ENCODE measurements at places on chromosomes 5 and 9.

DNA sequence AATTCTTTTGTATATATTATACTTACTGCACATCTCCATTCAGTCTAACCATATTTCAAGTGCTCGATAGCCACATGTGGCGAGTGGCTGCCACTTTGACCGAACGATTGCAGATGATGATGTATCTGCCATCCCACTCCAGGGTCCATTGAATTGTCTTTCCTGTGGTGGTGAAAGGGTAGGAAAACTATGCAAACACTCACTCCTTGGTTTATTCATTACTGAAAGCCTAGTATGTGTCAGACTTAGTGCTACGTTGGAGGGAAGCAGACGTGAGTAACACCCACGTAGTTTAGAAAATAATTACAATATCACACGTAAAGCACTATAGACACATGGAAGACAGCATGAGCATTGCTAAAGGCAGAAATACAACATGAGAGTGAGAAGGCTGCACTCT is 353.7 kb downstream of the CSNK1G3 start:
- DNase-seq, result peak; percentile 63

DNA sequence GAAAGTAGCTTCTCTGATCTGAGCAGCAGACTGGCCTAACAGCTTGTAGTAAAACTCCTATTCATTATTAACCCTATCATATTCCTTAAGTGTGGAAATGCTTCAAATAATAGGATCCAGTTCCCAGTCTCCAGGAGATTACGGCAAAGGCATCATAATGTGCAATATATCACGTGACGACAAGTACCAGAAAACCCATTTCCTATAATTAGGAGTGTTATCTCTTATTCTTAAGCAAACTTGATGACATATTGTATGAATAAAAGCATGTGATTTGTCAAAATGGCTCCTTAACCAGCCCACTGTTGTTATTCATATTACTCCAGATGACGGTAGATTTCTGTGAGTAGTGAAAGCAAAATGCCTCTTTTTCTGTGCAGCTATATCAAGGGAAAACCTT is 2.9 kb downstream of the SV2C start:
- no peak for DNase-seq

DNA sequence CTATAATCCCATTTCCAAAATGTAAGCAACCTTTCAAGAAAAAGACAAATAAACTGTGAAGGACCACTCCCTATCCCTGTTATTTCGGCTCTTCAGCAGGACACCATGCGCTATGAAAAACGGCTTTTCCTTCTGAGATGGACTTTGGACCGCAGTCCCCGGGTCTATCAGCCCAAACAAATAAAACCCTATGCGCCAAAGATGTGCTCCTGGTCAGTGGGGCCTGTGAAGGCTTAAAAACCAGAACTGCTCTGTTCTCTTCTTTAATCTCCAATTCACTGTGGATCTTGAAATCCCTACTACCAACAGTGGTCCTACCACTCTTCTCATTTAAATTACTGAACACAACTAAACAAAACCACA is 33.3 kb downstream of the RAPGEF1 start:
- DNase-seq, result no peak

- peak; percentile 21 for DNase-seq
Observed at GRCh38 chr9:89993678-89994630, 389.1 kb downstream of the GADD45G start.

- no peak for DNase-seq
Observed at GRCh38 chr9:91073049-91073810, 271.6 kb downstream of the SYK start.

DNA sequence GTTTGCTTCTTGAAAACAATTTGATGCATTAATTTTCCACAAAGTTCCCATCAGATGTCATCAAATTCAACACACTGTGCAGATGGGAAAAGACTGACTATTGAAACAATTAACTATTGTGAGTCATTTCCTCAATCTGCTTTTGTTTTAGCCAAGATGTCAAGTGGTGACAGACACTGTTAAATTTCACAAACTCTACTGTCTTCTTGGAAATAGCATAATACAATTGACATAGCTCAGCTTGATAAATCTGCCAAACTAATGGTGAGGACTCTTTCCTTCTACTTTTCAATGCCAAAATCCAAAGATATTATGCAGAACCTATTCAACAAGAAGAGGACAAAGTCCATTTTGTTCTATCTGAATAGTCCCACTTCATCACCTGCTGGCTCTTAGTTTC is 242.3 kb downstream of the CAAP1 start:
- peak; percentile 2 for DNase-seq

DNA sequence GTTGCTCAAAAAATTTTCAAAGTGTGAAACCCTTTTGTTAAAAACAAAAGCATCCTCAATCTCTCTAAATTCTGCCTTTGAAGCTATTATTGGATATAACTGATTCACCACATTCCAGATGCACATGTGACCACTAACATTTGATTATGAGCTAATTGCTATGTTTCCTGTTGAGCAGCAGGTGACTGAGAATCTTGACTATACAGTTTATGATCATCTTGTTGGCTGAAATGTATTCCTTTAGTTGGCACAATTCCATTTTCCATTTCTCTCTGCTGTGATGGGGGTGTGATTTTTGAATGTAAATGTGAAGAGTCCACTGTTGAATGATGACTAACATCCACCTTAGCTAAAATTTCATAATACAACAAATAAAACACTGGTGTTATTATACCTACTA is 10.7 kb downstream of the LYSMD3 start:
- DNase-seq, result peak; percentile 16

DNA sequence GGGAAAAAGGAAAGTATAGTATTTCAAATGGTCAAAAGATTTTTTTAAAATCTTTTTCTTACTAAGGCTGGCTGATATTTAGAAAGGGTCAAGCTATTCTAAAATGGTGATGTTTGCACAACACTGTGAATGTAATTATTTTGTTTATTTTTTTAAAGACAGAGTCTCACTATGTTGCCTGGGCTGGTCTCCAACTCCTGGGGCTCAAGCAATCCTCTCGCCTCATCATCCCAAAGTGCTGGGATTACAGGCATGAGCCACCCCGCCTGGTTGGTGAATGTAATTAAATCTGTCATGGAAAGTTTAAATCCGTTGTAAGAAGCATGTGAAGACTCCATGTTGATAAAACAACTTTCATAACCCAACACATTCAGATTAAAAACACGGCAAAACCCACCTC is 2.6 kb downstream of the UBTD2 start:
- peak; percentile 47 for DNase-seq

DNA sequence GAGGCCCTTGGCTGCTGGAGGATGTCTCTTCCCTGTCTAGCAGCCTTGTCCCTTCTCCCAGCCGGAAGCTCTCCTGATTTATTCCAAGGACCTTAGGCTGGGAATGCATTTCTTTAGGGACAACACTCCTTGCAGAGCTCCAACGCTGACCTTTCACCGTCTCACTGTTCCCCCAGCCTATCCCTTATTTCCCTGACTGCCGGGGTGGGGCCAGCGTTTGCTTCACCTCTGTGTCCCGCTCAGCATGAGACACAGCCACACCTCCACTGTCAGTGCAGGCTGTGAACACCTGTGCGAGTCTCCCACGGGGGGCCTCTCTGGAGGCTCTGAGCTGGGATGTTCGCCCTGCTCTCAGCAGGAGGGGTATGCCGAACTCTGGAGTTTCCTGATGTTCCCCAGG is 106.2 kb upstream of the FCN2 start:
- DNase-seq, result no peak

GRCh38 chr9:34574571-34574970 is 15.0 kb downstream of the CNTFR start:
- no peak for DNase-seq

DNA sequence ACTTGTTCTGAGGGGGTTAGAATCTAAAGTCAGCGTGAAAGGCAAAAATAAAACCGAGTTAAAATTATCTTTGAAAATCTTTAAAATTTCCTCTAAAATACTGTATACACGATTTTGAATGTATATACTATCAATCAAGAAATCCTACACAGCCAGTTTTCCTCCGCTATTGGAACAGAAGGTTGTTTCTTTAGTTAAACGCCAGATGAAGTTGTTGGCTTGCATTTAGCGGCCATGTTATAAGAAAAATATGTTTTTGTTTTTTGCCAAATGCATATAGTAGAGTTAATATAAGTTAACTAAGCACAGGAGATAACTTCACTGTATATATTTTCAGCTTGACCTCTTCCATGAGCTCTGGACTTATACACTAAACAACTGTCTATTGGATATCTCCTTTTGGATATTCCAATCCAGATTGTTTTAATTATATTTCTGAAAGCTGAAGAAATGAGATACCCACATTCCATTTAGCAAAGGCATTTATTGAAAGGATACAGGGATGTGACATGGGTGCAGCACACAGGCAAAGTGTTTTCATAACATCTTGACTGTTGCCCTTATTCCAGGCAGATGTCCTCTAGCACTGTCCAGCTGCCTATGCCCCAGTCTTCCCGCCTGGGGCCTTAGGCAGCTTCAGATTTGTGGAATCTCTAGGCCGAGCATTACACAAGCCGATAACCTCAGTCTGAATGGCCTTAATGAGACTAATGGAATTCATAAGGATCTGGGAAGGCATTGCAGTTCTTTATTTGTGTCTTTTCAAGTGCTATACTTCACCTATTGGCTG is 10.0 kb upstream of the ATG10 start:
- no peak for DNase-seq

DNA sequence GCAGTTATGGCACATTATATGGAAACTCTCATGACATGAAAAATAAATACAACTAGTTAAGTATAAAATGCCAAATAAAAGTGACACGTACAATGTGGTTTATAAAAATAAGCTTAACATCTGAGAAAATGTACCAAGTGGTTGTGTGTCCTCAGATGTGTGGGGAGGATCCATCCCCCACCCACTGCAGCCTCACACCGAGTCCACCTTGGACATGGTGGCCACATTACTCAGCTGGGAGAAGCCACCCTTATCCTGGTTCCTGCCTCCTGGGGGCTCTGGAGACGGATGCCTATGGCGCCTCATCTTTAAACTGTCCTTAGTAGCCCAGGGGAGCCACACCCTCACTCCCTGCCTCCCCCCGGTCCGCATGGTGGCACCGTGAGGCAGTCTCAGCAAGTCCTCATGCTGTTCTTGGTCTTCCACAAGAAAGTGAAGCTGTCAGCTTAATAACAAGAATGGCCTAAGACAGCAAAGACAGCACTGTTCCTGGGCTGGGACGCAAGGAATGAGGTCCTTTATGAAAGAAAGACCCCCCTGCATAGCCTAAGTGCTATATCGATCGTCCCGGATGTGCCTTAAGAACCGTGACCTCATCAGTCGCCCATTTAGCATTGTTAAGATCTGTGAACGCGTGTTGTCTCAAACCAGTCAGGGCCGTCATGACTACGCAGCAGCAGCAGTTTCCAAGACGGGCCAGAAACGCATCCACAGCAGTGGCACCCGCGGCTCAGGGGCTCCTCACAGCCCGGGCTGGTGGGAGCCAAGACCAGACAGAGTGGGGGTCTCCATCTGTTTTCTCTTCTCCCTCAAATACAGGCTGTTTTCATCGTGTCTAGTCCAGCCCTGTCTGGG is 56.4 kb downstream of the IPPK start:
- DNase-seq, result no peak

GRCh38 chr9:137138058-137138721 is 764 bp upstream of the GRIN1 start:
- no peak for DNase-seq

- no peak for DNase-seq
Observed at GRCh38 chr9:137218754-137219271, 3.2 kb downstream of the RNF208 start.

DNA sequence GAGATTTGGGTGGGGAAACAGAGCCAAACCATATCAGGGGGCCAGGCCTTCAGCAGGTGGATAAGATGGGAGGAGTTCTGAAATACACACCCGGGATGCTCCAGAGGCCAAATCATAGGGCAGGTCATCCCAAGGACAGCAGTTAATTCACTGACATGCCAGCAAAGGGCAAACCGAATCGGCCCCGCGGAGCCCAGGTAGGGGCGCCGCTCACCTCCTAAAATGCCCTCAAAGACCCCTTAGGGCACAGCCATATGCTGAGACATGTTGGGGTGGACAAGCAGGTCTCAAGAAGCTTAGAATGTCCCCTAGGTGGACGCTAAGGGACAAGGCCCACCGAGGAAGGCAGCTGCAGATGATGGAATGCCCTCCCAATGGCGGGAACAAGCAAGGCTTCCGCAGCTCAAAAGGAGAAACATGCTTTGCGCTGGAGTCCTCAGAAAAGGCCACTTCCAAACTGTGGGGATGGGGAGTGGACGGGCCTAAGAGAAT is 144.9 kb downstream of the ERCC6L2 start:
- DNase-seq, result no peak

GRCh38 chr9:13896047-13896446 is 417.9 kb downstream of the NFIB start:
- DNase-seq, result no peak

DNA sequence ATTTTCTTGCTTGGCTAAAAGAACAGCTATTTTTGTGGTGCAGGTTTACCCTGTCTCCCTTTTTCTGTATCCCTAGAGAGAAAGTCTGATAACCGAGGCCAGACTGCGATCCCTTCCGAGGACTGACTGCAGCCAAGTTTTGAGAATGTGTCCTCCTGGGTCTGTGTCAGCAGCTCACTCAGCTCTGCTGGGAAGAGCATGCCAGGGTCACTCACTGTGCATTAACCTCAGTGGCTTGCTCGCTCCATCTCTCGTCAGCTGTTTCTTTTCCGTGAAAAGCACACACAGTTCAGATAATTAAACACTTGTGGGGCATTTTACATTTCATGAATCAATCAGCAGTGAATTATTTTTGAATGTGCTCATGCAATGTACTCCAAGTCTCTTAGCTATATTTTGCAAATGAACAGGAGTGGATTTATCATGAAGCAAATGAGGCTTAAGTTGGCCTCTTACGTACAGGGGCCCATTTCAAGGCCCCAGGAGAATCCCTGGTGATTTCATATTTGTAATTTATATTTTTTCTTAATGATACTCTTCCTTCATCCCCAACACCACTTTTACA is 252.1 kb downstream of the SMARCA2 start:
- DNase-seq, result peak; percentile 25

DNA sequence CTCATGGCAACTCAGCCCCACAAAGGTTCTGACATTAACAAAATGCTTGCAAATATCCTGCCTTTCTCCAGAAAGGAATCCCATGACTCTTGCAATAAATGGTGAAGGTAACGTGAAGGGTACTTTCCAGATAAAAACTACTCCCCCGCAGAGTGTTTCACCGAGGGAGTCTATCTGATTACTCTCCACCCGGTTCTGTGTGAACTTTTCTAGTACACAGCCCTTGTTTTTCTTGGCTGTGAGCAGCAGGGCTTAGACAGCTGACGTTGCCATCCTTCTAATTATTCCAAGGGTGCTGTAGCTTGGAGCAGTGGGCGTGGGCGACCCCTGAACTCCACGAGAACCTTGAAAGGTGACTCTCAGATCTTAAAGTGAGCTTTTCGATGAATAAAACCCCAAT is 276.0 kb upstream of the IRX4 start:
- no peak for DNase-seq

Data from fibroblast of skin of abdomen (primary cell).